ENCODE measurements at places on chromosomes 6 and 20.

GRCh38 chr20:48826883-48827771 is 672 bp downstream of the PREX1 start:
- no peak for DNase-seq

DNA sequence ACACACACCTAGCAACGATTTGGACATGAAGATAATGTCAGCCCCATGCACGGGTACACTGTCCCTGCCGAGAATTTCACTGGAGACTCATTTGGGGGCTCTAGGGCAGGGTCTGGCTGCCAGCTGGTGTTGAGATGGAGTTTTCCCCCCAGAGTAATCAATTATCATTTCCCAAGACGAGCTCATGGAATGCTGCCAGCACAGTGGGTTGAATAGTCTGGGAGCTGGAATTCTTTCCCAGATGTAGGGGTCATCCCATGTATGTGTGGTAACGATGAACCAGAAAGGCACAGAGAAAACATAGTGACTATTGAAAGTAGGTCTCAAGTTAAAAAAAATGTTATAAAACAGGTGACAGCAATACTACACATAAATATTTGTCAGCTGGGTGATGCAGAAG is 579.9 kb downstream of the MAFB start:
- no peak for DNase-seq

GRCh38 chr6:137491478-137491877 is 2.7 kb downstream of the OLIG3 start:
- no peak for DNase-seq

DNA sequence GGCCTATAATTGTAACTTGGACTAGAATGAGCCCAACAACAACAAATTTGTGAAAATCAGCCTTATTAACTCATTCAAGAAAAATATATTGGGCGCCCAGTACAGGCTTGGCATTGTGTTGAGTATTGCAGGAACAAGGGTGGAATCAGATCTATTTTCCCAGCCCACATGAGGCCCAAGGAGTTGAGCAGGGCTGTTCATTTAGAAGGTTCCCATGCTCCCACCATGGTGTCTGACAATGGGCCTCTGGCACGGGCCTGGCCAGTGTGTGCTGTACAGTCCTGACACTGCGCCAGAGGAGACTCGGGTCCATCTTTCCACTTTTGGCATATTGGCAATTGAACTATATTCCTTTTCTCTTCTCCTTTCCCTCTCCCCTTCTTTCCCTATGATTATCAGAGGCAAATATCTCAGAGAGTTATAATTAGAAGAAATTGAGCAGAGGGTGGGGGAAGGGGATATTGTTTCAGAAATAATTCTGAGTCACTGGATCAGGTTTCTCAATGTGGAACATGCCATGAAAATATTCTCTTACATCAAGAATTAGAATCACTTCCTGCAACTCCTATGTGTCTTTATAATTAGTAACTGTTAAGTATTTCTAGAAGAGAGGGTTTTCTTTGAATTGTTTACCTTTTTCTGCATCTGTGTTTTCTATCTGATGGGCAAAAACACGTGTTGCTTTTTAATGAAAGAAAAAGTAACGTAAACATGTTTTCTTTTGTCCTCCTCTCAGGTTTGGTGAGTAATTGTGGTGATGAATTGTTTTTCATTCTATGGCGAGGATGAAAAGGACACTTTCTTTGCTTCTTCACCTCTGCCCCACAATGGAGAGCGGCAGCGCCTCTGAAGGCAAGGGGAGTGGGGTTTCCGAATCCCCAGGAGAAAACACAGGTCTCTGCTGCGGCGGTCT is 209.4 kb downstream of the FOXA2 start:
- DNase-seq: no peak

DNA sequence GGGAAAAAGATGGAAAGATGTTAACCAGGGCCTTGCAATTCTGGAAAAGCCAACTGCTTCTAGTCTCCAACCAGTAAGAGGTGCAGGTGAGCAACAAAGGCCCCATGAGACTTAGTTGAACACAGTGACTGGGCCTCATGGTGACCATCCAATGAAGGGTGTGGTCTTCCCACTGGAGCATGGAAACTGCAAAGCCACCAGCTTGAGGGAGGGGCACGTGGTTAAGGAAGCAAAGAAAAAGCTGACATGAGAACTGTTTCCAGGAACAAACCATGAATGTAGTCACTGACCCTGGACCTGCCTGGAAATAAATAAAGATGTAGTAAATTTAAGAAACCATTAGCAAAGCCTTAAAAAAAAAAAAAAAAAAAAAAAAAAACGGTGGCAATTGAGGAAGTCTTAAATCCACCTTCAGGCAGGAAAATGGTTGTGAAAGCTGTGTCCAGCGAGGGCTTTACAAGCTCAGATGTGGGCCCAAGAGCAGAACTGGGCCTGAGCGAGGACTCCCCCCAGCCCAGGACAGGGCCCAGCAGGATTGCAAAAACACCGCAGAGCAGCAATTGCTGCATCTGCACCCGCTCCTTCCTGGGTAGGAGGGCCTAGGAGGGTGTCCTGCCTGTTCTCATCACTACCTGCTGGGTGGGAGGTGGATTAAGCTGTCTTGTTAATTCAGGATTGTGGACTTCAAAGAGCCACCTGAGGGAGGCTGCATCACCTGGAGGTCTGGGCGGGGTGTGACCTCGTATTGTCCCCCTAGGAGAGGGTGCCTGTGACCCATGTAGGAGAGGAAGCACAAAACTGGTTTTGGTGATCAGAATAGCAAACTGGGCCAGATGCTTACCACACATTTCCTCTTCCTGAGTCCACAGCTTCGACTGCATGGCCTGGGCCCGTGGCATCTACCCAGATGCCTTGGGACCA is 10.3 kb downstream of the GFRA4 start:
- no peak for DNase-seq

GRCh38 chr20:22430746-22431168 is 153.6 kb downstream of the FOXA2 start:
- no peak for DNase-seq

- no peak for DNase-seq
These were observed 15.7 kb downstream of the RNASET2 start for GRCh38 chr6:166940643-166941068.

GRCh38 chr6:86856937-86857563 is 80.3 kb upstream of the HTR1E start:
- DNase-seq: no peak

GRCh38 chr6:84553527-84553926 is 210.9 kb downstream of the TBX18 start:
- DNase-seq: no peak

DNA sequence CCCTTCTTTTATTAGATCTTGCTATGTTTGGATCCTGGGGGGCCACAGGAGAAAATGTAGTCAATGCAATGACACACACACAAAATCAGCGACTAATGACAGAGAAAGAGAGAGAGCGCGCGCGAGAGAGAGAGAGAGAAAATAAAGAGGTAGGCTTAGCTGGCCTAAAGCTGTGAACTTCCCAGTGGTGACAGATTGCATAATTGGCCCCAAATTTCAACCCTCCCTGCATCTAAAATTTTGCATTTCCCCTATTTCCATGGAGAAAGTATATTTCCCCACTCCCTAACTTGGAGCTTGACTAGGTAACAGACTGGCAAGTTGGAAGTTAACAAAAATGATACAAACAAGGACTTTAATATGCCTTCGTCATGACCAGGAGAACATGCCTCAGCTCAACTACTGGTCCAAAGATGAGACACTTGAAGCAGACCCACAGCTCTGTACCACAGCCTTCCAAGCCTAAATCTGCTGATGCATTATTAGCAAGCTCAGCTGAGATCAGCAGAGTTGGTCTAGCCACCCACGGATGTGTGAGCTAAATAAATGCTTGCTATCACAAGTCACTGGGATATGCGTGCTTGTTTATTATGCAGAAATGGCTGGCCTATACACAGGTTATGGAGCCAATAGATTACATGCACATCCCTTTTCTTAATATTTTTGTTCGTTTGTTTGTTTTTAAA is 118.1 kb upstream of the PRDM1 start:
- DNase-seq: no peak

DNA sequence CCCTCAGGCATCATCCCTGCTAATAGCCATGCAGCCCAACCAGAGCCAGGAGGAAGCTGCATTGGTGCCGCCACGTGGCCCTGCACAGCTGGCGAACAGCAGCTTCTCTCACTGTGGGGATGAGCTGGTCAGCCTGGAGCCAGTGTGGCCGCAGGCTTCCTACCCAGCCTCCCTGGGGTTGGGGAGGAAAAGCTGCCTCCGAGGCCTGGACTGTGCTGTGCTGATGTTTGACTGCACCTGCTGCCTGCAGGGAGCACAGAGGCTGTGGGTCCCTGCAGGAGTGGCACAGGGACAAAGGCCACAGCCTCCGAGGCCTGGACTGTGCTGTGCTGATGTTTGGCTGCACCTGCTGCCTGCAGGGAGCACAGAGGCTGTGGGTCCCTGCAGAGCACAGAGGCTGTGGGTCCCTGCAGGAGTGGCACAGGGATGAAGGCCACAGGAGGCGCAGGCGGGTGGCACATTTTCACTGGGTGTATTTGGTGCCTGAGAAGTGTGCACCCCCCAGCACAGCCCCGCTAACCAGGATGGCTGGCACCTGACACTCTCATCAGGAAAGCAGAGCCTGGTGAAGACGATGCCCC is 83.9 kb downstream of the DLL1 start:
- no peak for DNase-seq

DNA sequence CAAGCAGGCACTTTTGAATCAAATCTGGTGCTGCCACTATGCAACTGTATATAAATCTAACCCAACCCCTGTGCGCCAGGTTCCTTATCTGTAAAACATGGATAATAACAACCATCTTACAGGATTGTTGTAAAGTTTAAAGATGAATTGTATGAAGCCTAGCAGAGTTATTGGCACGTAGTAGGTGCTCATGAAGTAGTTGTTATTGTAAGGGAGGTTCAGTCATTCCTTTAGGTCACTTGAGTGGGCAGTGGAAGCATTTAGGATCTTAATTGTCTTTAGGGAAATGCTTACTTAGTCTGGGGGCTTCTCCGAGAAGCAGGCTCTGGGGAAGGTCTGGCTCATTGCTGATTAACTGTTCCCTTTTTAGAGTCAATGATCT is 29.8 kb upstream of the PKIG start:
- DNase-seq: no peak

GRCh38 chr20:64041781-64042053 is 5.7 kb downstream of the C20orf204 start:
- DNase-seq: no peak

DNA sequence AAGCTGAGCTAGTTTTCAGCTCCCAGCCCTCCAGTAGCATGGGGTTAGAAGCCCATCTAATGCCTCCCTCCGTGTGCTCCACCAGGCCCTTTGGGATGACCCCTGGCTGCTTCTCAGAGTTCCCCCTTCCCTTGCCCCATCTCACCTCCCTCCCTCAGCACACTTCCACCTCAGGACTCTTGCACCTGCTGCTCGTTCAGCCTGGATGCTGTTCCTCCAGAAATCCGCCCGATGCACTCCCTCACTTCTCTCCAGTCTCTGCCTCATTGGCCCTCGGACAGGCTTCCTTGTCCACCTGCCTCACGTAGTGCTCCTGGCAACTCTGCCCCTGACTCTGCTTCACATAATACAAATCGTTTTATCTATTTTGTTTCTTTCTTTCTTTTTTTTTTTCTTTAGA is 26.8 kb downstream of the FGD2 start:
- DNase-seq: no peak

DNA sequence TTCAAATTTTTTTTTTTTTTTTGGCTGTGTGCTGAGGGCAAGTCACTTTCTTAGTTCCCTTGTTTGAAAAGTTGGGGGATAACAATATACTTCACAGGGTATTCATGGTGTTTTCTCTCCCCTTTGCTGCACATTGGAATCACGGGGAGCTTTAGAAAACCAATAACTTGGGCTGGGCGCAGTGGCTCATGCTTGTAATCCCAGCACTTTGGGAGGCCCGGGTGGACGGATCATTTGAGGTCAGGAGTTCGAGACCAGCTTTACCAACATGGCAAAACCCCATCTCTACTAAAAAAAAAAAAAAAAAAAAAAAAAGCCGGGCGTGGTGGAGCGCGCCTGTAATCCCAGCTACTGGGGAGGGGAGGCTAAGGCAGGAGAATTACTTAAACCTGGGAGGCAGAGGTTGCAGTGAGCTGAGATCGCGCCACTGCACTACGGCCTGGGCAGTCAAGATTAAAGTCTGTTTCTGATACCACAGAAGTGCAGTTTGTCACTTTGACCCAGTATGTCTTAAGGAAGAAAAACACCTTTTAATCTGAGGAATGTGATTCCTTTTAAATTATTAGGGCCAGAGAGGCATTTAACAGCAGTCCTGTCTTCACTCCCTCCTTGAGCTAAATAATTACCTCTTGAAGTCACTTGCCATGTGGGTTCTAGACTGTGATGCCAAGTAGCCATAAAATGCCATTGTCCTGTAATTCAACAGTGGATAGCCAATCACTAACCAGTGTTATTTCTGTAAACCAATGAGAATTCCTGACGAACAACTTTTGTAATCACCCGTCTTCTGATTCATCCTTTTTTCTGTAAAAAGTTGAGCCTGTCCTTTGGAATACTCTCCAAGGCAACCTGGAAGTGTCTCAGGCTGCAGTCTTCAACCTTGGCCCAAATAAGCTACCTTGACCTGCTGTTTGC is 16.1 kb downstream of the SRSF3 start:
- DNase-seq: no peak

- DNase-seq: no peak
These were observed 742 bp downstream of the TBCC start for GRCh38 chr6:42745083-42745639.
